ENCODE measurements at places on chromosomes 12 and 14.

DNA sequence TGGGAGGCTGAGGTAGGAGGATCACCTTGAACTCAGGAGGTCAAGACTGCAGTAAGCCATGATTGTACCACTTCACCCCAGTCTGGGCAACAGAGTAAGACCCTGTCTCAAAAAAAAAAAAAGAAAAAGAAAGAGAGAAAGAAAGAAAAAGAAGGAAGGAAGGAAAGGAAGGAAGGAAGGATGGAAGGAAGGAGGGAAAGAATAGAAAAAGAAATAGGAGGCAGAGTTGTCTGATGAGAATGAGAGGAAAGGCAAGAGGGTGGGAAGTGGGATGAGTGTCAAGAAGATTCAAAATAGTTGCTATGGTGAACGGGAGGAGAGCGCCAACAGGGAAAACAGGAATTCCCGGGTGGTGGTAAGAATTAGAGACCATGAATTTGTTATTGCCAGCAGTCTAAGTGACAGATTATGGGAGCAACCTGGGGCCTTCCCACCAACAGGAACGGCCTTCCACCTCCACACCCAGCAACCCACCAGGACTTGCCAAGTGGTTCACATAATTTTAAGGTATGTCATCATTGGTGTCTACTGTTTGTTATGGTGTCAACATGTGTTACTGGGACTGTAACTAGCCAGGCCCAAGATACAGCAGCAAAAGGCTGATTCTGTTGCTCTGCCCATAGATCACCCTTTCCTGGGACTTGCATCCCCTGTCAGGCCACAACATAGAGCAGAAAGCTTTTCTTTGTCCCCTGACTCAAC lies 36.1 kb upstream of the C12orf76 start:
- DNase-seq = no peak

DNA sequence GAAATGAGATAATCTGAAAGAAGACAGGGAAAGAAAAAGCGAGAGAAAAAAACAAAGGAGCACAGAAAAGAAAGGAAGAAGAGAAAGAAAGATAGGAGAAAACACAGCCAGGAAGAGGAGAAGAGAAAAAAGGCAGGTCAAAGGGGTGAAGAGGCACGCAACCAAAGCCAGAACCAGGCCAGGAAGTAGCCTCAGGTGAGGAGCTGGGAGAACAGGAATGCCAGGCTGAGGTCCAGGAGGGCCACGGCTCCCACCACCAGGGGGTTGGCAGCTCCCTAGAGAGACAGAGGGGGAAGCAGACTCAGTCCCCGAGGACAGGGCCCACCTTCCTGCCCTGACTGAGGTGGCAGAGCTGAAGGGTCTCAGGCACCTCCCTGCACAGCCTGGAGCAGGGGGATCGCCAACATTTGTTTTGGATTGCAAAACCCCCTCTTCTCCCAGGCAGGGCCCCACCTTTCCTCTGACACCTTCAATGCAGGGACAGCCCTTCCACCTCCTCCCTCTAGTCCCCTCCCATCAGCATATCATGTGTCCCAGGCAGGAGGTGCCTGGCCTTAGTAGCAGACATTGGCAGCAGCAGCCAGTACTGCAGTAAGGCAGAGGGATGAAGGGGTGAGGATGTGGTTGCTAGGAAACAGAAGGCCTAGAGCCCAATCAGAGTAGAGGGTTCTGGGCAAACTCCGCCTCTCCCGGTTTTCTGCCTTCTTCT lies 2.0 kb upstream of the AP1G2 start:
- DNase-seq = no peak

- no peak for DNase-seq
Measured at GRCh38 chr12:90163975-90164374, 455.3 kb upstream of the ATP2B1 start.

DNA sequence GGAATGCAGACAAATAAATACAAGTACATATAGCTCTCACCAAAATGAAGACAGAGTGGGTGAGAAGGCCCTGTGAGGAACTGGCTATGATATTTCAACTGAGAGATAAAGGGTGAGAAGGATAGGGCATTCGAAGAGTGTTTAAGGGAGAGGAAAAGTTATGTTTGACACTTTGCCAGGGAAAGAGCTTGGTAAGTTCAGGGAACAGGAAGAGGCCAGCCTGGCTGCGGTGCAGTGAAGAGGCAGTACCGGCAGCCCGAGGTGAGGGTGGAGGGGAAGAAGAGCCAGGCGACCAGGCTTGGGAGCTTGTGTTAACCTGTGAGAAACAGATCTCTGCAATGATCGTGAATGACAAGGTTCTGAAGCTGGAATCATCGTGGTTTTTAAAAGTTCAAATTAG lies 84.7 kb upstream of the RFX4 start:
- DNase-seq = no peak

DNA sequence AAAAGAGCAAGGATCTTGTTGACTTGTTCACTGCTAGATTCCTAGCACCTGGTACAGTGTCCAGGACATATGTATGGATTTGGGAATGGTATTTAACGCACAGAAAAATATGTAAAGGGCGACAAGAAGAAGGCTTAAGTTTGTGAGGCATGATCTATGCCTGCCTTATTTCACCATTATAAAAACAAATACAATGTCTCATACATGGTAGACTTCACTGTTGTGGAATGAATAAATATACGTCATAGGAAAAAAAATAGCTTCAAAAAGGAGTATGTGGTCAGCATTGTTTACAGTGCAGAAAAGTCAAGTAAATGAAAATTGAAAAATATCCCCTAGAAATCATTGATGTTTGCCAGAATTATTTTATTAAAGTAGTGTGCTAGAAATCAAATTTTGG lies 30.0 kb downstream of the HCFC2 start:
- peak; percentile 43 for DNase-seq

DNA sequence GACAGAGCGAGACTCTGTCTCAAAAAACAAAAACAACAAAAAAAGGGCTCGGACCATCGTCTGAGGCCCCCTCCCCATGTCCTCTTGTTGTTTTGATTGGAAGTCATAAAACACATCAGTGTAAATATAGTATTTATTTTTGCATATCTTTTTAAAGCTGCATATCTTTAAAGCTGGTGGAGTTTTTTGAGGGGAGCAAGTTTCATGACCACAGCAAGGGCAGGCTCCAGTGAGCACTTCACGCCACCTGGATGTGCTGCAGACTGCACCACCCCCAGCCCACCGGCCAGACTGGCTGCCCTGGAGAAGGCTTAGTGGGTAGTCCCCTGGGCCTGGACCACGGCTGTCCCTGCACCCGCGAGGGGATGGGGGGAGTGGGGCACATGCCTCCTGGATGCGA lies 11.9 kb upstream of the BCL7A start:
- no peak for DNase-seq

DNA sequence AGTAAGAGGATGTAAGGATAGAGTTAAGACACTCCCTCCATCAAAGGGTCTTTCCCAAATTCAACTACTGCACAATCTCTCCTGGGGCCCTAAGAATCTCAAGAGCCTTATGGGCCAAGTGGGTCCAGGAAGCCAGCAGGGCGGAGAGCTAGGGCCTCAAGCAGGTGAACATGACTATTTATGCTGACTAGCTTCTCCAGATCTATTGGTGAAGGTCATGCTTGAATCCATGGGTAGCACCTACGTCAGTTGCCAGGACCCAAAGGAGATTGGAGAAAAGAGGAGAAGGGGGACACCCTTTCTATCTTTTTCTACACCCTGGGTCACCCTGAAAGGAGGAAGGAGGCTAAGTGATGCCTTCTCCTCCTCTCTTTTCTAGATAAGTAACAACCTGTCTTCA lies 534.2 kb upstream of the MIS18BP1 start:
- no peak for DNase-seq

DNA sequence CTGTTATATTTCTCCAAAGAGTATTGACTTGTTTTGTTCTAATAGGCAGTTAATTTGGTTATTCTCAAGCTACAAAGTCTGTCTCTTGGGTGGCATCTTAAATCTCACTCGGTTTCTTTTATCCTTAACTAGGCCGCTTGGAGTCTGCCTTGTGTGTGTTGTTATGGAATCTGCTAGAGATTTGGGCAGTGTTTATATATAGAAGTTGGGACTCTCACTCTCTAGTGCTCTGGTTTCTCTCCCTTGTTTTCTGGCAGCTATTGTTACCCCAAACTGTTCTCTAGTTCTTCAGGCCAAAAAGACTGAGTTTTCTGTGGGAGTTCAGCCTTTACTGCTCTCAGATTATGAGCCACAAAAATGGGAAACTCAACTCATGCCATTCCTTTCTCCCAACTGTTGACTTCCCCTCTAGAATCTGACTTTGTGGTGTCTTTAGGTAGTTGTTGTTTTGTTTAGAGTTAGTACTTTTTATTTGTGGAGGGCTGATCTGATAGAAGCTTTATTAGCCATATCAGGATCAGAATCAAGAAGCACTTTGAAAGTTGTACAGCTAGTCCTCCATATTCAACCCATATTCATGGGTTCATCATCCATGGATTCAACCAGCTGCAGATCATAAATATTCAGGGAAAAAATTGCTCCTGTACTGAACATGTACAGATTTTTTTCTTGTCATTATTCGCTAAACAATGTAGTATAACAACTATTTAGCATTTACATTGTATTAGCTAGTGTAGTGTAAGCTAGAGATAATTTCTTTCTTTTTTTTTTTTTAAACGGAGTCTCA lies 11.2 kb downstream of the PSMA6 start:
- DNase-seq = no peak

- no peak for DNase-seq
Measured at GRCh38 chr14:99427632-99428300, 52.9 kb downstream of the SETD3 start.

- no peak for DNase-seq
Measured at GRCh38 chr12:68370006-68370590, 37.9 kb upstream of the MDM1 start.

DNA sequence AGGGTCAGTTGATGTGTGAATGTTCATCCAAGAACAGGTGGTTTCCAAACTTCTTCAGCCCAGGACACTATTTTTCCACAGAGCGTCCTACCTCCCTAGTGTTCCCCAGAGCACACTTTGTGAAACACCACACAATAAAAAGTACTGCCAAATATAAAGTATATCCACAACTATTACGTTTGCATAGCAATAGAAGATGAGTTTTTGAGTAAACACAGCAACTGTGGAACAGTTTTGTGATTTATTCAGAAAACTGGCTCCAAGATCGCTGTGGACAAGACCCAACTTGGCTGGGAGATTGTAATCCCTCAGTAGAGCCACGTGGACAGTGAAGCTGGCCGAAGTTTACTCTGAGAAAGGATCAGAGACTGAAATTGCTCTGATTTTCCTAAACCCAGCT lies 14.5 kb upstream of the MAP1LC3B2 start:
- no peak for DNase-seq

DNA sequence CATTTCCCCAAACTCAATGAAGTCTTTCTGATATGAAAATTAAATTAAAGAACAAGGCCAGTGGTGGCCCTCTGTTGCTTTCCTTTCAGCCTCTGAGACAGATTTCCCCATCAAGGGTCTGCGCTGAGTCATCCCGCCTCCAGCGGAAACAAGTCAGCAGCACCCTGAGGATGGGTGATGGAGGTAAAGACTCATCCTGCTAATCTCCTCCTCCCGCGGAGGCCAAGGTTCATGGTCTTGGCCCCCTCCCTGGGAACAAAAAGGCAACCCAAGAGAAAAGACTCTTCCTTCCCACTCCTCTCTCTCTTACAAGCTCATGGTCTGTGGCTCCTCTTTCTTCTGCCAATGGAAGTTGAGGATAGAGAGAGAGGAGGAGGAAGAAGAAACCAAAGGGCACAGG lies 9.0 kb upstream of the NUMB start:
- DNase-seq = no peak

- DNase-seq = no peak
Measured at GRCh38 chr14:80965037-80965436, 9.6 kb downstream of the TSHR start.

DNA sequence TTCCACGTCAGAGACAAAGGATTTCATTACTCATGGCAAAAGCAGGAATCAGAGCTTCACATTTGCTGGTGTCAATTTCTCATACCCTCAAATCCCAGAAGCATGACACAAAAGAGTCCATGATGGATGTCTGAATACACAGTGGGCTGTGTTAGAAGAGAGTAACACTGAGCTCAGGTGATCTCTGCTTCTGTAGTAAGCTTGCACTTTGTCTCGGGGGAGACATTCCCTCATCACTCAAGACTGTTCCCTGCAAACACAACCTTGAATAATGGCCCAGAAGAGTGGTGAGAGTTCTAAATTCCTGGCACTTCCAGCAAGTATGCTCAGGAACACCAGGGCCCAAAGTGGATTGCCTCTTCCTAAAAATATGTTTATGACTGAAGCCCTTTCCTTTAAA lies 1787.2 kb upstream of the SEL1L start:
- no peak for DNase-seq

DNA sequence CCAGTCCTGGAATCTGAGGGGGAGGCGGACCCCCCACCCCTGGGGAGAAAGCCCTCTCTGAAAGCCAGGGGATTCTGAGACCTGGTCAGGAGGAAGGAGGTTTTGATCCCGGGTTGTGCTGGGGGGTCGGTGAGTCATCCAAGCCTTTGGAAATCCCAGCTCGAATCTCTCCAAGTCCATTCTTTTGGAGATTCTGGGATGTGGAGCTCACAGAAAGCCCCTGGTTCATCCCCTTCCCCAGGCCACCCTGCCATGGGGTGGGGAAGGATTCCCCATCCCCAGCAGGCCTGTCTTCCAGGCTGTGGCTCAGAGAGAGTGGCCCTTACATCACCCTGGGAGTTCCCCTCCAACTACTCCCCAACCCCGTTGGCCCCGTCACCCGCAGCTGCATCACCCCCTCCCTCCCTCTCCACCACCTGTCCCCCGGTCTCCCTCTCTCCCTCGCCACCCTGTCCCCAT lies 14.3 kb downstream of the EXOC3L4 start:
- DNase-seq = no peak

DNA sequence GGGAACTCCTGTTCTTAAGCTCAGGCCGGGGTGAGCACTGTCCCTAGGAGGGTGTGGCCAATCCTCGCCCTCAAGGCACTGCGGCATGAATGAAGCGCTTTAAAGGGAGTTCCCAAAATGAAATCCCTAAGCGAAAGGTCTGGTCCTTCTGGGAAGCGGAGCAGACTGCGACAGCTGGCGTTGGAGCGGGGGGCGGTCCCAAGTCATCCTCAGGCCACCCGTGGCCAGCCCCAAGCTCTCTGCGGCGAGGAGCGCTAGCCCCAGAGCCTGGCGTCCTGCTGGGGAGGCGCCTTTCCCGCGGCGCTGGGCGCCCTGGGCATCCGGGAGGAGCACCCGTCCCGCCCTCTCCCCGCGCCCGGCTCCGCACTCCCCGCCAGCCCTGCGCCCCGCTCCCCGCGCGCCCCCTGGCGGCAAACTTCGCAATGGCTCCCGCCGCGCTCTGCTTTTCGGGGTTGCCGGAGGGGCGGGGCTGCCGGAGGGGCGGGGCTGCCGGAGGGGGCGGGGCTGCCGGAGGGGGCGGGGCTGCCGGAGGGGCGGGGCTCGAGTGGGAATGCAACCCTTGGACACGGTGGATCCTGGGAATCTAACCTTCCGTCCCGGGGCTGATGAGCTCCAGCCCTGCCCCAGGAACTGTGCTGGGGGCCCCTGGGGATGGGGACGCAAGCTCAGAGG lies 25.4 kb downstream of the ZBTB42 start:
- peak; percentile 21 for DNase-seq

GRCh38 chr12:7731486-7731885 lies 15.7 kb downstream of the CLEC4C start:
- no peak for DNase-seq
